ENCODE measurements at places on chromosomes 11 and 22.

DNA sequence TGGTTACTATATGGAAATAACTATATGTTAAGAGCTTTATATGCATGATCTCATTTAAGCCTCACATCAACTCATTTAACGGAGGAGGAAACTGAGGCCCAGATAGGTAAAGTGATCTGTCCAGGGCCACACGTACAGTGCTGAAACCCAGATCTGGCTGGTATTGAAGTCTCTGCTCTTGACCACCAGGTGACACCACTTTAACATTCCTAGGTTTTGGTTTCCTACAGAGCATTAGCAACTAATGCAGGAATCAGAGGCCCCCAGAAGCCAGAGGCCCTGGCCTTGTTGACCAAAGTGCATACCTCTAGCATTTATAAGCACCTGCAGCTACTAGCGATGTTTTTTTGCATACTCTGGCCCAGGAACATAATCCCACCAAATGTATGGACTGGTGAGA, 12.9 kb upstream of the LIMK2 start:
- DNase-seq = no peak

DNA sequence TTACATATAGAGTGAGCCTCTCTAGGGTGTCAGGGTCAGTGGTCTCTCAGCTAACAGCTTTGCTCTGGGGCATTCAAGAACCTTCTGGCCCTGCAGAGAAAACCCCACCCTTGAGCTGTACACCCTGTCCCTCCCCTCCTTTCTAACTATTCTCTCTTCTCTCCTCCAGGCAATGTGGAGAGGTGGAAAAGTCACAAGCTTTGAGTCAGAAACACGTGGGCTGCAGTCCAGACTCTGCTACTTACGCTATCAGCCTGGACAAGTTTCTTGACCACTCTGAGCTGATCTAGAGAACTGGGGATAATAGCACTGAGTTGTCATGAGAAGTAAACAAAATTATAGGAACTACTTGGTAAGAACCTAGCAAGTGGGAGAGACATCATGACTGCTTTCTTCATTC, 10.7 kb upstream of the FAM83F start:
- no peak for DNase-seq

GRCh38 chr11:114150671-114151070, 91.2 kb downstream of the ZBTB16 start:
- no peak for DNase-seq

- DNase-seq = no peak
Measured at GRCh38 chr11:65730461-65730860, 9.9 kb upstream of the RNASEH2C start.

GRCh38 chr11:128284634-128285033, 302.7 kb downstream of the ETS1 start:
- DNase-seq = no peak

DNA sequence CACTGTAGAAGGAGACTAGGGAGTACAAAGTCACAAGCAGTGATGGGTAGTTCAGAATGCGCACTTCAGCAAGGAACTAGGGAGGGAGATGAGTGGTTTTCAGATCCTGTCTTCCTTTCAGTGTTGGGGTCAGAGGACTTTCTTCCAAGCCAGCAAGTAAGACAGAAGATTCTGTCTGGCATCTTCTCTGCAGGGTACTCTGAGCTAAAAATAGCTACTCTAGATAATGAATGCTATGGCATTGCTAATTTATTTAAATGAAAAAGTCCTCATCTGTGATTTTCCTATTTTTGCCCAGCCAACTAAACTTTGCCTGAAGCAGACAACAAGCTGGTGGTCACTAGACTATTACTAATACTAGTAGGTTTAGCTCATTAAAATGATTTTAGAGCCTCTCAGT, 18.3 kb upstream of the ARL14EP start:
- no peak for DNase-seq

- DNase-seq = no peak
Measured at GRCh38 chr22:39292031-39292462, 27.4 kb downstream of the RPL3 start.

- DNase-seq = peak; percentile 19
Measured at GRCh38 chr11:2990617-2991451, 1.3 kb downstream of the NAP1L4 start.

DNA sequence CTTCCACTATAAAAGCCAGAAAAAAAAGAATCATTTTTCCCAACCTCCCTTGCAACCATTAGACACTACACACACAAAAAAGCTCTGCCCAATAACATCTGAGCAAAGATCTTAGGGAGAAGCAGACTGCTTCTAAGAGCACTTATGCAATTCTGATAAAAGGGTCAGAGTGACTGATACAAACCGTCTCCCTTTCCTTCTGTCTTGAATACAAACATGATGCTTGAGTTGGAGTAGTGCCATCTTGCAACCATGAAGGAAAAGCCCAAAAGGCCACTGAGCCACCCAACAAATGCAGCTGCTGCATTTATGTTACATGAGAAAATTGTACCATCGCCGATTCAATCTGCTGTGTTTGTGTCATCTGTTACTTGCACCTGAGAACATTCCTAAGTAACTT, 47.6 kb upstream of the EED start:
- no peak for DNase-seq

DNA sequence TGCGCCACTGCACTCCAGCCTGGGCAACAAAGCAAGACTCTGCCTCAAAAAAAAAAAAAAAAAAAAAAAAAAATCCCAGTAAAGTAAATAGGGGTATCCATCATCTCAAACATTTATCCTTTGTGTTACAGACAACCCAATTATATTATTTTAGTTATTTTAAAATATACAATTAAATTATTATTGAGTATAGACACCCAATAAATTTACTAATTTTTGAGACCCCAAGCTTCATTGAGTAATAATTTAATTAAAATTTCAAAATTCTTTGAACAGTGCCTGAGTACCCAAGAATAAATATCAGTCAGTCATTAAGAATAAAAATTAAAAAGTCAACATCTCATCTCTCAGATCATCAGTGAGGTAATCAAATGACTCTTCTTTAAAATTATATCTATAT, at the start of gene OR52N4:
OR52N4 (plus strand) TSS at position 301 of the 400 bp plus-strand sequence. CDS start 498 bp downstream, outside the sequence.
- no peak for DNase-seq

DNA sequence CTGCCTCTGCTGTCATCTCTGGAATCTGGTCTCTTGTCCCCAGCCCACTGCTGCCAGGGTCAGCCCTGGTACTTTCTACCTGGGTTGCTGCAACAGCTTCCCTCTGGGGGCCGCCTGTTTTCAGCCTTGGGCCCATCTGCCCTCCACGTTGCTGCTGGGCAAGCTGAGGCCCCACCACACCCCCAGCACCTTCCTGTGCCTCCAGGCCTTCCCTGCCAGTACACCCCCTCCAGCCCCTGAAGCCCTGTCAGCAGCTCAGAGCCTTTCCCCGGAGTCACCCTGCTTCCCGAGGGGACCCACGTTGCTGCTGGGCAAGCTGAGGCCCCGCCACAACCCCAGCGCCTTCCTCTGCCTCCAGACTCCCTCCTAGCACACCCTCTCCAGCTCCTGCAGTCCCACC, 3.3 kb upstream of the SAMM50 start:
- DNase-seq = no peak

GRCh38 chr22:17281026-17281425, 61.8 kb upstream of the ADA2 start:
- no peak for DNase-seq

- peak; percentile 46 for DNase-seq
Measured at GRCh38 chr11:65867284-65868071, 5.1 kb downstream of the EFEMP2 start.

- DNase-seq = no peak
Measured at GRCh38 chr22:38941488-38941987, 15.9 kb upstream of the APOBEC3A start.

DNA sequence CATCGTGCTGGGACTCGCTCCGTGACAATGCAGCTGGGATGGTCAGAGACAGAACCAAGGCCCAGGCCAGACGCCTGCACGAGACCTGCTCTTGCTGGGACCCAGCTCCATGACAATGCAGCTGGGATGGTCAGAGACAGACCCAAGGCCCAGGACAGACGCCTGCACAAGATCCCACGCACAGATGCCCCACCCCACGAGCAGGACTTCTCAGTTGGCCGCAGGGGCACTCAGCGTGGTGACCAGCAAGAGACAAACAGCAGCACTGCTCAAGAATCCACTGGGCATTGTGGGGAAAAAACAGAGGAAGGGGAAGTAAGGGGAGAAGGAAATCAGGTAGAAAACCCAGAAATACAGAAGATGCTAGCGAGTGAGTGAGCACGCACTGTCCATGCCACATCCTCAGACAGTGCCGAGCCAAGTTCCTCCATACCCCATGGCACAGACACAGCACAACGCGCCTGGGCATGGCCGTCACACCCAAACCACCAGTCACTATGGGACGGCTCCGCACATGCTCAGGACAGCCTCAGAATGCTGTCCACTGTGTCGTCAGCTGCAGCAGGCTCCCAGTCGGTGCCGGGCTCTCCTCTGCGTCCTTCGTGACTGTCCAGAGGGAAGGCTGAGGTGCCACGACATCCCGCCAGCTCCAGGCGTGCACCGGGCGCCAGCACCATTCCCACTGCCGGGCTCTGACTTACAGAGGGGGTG, 44.5 kb downstream of the BRD1 start:
- no peak for DNase-seq

DNA sequence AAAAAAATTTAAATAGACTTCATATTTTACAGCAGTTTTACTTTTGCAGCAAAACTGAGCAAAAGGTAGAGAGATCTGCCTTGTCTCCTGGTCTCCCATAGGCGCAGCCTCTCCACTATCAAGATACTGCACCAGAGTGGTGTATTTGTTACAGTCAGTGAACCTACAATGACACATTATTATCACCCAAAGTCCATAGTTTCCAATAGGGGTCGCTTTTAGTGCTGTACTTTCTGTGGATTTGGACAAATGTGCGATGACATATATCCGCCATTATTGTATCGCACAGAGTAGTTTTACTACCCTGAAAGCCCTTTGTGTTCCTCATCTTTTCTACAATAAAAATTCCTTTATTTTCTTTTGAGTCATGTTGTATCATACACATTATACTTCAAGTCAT, 153.2 kb upstream of the CCDC179 start:
- DNase-seq = no peak

GRCh38 chr22:45866126-45866645, 110.8 kb downstream of the WNT7B start:
- no peak for DNase-seq

- DNase-seq = no peak
Measured at GRCh38 chr22:35217527-35217926, 39.8 kb upstream of the HMGXB4 start.

GRCh38 chr11:27292637-27293010, 70.4 kb downstream of the CCDC34 start:
- no peak for DNase-seq

- DNase-seq = peak; percentile 86
Measured at GRCh38 chr11:26715133-26715532, 6.7 kb downstream of the SLC5A12 start.

DNA sequence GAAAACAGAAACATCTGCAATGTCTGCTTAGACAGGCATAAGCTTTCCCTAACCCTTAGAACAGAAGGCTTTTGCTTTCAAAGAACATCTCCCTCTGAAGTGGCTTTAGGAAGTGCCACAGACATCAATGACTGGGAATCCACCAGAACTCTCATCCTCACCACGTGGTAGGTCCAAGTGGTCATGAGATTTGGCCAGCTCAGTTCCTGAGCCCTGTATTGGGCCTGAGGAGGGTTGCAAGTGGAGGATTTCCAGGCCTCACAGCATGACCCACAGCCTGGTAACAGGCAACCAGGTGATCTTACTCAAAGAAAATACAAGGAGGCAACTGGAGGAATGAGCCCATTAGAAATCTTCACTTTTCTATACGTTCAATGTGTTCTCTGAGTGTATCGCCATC, 1.6 kb downstream of the CASP1 start:
- DNase-seq = no peak

DNA sequence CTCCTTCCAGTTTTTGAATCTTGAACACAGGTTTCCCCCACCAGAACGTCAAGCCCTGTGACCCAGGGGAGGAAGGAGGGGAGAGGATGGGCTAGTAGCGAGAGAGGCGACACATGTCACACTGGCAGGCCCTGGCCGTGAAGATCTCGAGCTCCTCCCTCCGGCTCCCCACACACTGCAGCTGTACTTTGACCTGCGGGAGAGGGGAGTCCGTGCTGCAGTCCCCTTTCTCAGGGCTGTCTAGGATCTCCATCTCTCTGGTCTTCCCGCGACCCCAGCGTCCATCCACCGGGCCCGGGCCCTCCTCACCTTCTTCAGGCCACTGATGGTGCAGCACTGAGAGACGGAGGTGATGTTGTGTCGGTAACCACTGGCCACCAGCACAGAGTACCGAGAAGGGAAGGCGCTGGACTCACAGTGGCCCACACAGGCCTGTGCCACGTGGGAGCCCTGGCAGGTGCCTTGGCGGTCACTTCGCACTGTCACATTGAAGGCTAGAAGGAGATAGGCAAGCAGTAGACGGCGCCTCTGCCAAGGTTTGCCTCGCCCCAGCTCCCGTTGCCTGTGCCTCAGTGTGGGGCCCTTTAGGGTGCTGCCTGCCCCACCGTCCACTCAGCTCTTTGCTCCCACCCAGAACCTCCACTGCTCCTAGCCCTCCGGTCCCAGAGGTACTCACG, 873 bp downstream of the GPHA2 start:
- DNase-seq = no peak

DNA sequence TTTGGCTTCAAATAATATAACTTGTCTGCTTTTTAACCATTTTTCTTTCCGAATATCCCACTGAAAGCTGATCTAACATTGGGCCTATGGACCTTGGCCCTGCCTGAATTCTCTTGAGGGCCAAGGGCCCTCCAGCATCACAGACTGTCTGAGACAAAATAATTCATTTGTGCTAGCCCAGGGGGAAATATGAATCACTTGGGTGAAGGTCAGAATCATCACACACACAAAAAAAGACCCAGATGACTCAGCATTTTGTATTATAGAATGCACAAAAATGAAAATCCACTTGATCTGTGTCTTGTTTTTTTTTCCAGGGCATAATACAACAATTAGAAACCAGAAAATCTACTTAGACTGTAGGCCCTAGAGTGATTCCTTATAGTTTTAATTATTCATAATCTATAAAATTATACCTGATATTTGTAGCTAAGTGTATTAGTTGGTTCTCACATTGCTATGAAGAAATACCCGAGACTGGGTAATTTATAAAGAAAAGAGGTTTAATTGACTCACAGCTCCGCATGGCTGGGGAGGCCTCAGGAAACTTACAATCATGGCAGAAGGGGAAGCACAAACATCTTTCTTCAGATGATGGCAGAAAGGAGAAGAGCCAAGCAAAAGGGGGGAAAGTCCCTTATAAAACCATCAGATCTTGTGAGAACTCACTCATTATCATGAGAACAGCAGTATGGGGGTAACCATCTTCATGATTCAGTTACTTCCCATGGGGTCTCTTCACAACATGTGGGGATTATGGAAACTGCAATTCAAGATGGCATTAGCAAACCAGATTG, 15.6 kb upstream of the RDX start:
- no peak for DNase-seq

DNA sequence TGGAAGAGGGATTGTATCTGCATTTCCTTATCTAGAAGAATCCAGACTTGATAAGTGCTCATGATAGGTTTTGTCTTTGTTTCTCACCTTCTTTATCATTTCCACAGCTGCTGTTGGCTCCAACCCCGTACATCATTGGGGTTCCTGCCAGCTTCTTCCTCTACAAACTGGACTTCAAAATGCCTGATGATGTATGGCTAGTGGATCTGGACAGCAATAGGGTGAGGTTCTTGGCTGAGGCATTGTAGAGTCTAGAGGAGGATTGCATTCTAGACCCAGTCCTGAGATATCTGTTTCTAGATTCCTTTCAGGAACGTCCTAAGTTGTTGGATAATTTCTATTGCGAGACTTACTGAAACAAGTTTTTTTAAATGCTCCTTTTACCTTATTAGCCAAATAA, 8.1 kb downstream of the MADD start:
- DNase-seq = no peak

- no peak for DNase-seq
Measured at GRCh38 chr11:113764527-113765219, 8.8 kb downstream of the ZW10 start.

Measured in NCI-H1105 treated with DMSO at 0.1 percent for 48 hours (cell line).